Melanocyte of skin (primary cell): ENCODE measurements at places on chromosomes 3 and 15. TPM values are rescaled to one million over a fixed set of nuclear protein-coding genes. Genes with fewer than 3 reads are reported as not detected.

Gene KCNMB3
- total RNA-seq, result 1.4 and 1.8 TPM in 2 replicates

Gene TAGLN3
- total RNA-seq, result 0.31 TPM in 1 of 2 replicates, not detected in the other

Gene CACNA2D3
- total RNA-seq, result 0.36 TPM in 1 of 2 replicates, not detected in the other

Gene NEK11
- 2.0 and 2.9 TPM in 2 replicates for total RNA-seq

Gene KLHL6
- 1.8 and 2.1 TPM in 2 replicates for total RNA-seq

Gene RAB6B
- 1.4 and 2.5 TPM in 2 replicates for total RNA-seq

Gene NME9
- total RNA-seq, result under 0.01 TPM in 1 of 2 replicates, not detected in the other

Gene CAMP
- not detected in 2 replicates for total RNA-seq

Gene PLSCR2
- total RNA-seq, result 1.0 TPM in 1 of 2 replicates, not detected in the other

Gene GPR15
- not detected in 2 replicates for total RNA-seq

Gene VWA5B2
- not detected in 2 replicates for total RNA-seq
